Adrenal gland (tissue), 19 donors: ENCODE measurements at places on chromosomes 3 and 15. TPM values are rescaled to one million over a fixed set of nuclear protein-coding genes. Genes with fewer than 3 reads are reported as not detected.

ASB14 gene
- 0.17 TPM for total RNA-seq

GOLGA8J gene
- total RNA-seq = not detected

DNA sequence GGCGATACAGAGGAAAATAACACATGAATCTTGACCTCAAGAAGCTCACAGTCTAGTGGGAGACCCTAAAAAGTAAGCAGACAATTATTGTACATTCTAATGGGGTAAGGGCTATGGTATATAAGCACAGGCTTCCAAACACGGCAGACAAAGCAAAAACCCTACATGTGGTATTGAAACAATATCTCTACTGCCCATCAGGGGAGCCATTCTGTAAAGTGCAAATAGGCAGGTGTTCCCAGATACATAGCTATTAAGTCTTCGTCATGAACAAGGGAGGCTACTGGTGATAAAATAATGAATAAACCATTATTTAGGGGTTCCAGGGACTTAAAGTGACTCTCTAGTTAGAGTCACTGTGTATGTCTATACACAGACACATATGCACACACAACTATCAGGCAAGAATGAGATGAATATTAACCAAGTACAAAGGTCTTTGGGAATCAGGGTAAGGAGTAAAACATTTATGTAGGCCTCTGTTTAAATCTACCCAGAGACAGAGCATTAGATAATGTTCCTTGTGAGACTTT lies 38.7 kb upstream of the ASB14 start:
- DNase-seq = no peak

GOLGA6L6 gene
- not detected for total RNA-seq

GHSR gene
- not detected for total RNA-seq

- peak; percentile 91 for DNase-seq
These were observed 54.4 kb downstream of the FEZF2 start for GRCh38 chr3:62318752-62319569.

NR2E3 gene
- 0.17 TPM for total RNA-seq

MAGEF1 gene
- total RNA-seq = 37.2 TPM

GRCh38 chr15:62727501-62727900 lies 315.0 kb upstream of the TPM1 start:
- no peak for DNase-seq

GRCh38 chr15:47708161-47708980 lies 8.9 kb upstream of the SEMA6D start:
- no peak for DNase-seq

CCR4 gene
- 0.32 TPM for total RNA-seq

DNA sequence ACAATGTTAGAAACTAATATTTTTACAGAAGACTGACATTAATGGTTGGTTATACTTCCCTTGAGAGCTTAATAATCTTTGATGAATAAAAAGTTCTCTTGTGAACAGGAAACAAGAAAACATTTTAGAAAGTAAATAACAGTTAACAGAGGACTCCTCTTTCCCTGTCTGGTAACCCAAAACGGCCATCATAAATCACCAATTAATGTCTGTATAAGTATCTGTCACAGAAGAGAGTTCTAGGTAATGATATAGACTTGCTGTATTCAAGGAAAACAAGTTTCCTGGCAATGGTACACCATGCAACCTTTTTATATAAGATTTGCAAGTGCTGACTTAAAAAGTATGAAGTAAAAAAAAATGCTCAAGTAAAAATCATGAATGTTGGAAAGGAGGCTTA lies 426.7 kb downstream of the SOX2 start:
- no peak for DNase-seq

RBPMS2 gene
- total RNA-seq = 5.7 TPM

DNA sequence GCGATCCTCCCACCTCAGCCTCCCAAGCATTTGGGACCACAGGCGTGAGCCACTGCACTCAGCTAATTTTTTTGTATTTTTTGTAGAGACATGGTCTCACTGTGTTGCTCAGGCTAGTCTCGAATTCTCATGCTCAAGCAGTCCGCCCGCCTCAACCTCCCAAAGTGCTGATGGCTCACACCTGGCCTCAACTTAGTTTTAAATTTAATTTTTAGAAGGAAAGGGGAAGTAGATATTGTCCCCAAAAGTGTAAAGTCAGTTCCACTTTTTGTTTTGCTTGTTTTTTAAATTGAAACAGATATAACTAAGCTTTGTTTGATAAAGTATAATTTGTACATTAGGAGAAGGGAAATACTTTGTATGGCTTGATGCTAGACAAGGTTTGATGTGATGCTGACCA lies 31.3 kb upstream of the NFKBIZ start:
- no peak for DNase-seq

DNA sequence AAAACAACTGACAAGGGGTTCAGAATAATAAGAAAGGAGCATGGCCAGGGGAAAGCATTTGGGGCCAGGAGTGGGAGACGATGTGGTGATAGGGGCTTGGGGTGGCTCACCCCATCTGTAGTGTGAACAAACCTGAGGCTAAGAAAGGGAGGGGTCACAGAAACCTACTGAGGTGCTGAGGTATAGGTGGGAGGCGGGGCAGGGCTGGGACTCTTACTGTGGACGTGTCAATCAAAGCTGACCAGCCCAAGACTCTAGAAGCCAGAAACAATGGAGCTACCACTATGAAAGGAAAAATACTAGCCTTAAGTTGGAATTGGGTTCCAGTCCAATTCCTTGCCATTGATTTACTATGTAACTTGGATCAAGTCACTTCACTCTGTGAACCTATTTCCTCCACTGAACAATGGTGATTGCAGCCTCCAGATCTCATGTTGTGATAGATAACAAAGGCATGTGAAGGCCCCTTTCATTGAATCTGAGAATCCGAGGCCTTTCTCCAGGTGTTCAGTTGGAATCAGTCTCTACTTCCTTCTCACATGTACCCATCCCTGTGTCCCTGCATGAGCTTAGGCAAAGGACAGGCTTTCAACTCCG lies 260.9 kb upstream of the HES1 start:
- DNase-seq = peak; percentile 17

- no peak for DNase-seq
These were observed 39.2 kb downstream of the NUP210 start for GRCh38 chr3:13380971-13381370.
